ELR (cell line): ENCODE measurements at places on chromosomes 3 and 15.

DNA sequence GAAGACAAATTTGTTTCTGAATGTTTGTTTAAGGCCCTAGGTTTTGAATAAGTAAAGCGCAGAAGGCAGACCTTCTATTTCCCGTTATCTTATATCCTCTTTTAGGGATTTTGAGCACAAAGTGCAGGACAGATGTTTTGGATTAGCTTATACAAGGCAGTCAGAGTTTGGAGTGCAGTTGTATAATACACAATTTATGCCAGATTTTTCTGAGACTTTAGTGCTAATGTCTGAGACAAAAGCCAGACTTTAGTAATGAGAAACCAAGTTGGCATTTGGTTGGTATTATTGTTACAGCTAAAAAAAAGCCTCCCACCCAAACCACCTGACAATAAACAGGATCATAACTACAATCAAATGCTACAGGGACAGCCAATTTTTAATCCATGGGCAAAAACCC is 309.9 kb upstream of the SATB1 start:
- DNase-seq: no peak

DNA sequence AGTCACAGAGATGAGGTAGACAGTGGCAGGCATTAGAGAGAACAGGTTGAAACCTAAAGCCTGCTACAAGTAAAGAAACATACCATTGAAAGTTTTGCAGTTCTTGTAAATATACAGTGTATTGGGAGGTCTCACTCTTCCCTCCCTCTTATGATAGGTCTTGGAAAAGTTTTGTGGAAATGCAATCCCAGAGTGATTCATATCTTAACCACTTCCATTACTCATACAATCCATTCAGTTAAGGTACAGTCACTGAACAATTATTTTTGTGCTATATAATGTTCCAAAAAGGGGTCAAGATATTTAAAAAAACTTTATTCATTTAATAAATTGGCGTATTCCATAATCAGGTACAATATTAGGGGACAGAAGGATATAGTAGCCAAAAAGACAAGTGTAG is 737.7 kb upstream of the ALCAM start:
- DNase-seq: peak; percentile 93

DNA sequence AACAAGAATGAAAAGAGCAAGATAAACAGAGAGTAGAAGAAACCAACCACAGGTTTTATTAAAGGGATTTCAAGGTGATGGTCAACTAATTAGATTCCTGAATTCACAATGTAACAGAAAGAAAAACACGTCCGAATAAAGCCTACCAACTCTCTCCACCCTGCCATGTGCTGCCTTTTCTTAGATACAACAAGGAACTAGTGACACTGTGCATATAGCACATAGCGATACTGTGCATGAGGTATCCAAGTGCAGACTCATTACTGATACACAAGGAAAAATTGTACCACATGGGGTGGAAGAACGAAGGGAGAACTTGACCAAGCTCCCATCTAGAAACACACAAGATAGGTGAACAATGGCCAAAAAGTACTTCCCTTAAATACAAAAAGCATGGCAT is 154.6 kb downstream of the MAGI1 start:
- DNase-seq: no peak

DNA sequence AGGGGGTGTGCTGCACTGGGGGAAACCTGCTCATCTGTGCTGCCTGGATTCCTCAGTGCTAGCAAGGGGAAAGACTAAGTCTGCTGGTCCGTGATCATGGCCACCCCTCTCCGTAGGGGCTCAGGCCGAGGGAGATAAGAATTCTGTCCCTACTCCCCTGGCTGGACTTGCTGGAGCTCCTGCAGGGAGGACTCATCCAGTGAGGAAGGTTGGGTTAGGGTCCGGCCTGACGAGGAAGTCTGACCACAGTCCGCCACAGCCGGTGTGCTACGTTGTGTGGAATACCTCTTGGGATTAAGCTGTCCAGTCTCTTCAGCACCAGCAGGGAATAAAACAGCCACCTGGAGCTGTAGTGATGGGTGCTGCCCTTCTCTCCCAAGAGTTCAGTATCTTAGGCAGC is 1309.1 kb upstream of the CADM2 start:
- DNase-seq: no peak

DNA sequence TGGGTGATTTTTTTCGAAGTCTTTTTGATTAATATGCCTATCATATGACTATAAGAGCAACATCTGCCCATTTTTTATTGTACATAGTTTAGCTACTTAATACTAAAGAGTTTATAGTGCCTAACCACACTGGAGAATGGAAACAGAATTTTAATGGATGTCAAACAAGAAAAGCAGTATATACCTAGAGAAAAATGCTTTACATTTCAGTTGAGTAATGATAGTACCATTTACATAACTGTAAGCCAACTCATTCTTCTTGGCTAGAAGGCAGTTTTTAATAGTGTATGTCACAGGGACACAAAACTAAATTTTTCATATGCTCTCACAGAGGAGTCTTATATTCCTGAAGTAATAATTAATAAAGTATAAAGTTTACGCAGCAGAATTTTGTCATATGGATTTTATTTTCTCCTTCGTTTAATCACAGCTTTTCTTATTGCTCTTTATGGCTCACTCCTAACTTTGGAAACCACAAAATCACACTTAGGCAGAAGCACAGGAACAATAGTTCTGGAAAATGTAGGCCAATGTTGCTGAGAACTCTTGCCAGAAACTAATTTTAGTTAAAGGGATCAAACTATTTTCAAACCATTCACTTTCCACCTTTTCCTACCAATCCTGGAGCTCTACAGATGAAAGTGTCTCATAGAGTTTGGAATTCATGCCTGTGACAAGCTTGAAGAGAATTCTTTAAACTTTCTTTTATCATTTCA is 243.6 kb downstream of the ZIC1 start:
- DNase-seq: peak; percentile 30

GRCh38 chr3:159672728-159673688 is 315.6 kb upstream of the IL12A start:
- peak; percentile 38 for DNase-seq

- peak; percentile 51 for DNase-seq
Measured at GRCh38 chr3:159001711-159002110, 199.9 kb downstream of the MFSD1 start.

DNA sequence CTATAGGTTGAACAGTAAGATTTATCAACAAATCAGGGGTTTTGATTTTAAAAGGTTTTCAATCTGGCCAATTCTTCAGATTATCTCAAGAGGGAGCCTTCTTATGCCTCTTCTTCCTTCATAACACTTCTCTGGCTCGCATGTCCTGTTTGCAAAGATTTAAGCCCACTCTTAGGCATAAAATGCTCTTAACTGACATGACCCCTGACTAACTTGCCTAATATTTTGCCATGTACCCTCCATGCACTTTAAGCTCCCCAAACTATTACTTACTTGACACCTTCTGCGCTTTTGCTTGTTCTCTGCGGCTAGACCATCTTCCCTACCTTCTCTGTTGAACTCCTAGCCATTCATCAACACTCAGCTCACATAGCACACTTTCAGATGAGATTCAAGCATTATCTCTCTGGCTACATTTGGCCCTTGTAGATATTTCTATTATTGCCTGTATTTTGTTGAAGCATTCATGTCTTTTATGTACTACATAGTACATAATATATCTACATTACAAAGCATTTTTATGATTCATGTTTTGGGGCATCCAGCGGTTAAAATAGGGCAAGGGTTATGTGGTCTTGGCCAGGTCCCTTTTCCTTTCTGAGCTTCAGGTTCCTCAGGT is 1.0 kb upstream of the ARIH1 start:
- DNase-seq: peak; percentile 47

DNA sequence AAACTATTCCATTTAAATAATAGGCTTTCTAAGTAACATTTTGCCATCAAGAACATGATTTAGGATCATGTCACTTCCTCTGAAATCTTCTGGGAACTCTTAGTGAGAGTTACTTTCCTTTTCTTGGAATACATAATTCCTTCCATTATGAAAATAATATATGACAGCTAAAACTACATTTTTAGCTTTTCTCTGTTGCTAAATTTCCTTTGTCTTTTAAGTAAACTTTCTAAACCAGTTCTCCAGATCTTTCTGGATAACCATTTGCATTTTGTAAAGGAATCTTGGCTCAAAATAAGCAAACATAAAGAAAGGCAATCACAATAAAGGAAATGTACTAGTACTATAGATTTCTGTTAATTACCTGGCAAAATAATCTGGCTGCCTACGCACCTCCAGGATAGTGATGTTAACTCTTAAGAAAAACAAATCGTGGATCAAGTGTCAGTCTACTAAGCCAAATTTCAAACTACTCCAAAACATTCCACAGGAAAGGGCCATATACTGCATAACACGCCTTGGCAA is 165.7 kb downstream of the ZNF385D start:
- no peak for DNase-seq

GRCh38 chr3:127991681-127992080 is 60.6 kb upstream of the SEC61A1 start:
- DNase-seq: no peak

GRCh38 chr3:17955411-17955810 is 213.0 kb upstream of the TBC1D5 start:
- DNase-seq: no peak

GRCh38 chr3:112653209-112653871 is 12.4 kb upstream of the CCDC80 start:
- DNase-seq: peak; percentile 99

DNA sequence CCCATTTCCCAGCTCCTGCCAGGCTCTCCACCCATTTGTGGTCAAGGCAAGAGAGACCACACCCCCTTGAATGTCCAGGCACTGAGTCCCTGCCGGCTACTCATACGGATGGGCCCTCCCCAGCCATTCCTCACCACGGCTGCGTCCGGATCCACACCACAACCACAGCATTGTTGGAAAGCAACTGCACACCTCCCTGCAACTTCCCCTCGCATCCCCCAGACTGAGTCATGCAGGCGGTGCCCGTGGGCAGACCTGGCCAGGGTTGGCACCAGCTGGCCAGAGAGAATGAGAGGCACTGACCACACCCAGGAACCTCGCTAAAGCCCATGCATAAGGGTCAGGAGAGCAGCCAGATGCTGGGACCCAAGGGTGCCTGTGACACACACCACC is 30.5 kb downstream of the LOXL1 start:
- DNase-seq: peak; percentile 98

DNA sequence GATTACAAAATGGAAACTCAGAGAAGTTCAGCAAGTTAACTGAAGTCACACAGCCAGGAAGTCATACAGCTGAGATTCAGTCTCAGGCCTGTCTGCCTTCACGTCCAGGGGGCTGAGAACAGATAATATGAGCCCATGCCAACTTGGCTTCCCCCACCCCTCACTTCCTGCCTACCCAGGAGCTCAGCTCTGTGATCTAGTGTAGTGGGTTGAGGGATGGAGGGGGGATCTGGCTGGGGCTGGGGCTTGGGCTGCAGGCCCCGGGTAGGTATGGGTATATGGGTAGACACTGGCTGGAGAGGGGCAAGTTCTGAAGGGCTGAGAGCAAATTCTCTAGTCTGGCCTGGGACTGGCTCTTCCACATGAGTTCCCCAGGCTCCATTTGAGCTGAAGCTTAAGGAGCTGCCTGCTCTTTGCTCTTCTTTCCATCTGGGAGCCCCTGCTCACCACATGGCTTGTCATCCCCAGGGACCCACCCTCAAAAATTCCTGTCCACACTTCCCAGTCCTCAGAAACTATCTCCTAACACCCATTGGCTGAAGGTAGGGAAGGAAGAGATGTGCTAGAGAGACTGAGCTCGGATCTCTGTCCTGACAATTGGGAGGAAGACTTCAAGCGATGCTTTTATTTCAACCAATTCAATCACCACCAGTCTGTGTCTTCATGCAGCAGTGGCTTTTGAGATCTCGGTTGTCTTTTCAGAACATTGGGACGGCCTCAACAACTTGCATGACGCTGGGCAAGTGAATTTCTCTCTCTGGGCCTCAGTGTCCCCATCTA is 2.0 kb downstream of the RASGRF1 start:
- DNase-seq: no peak
